ENCODE measurements at places on chromosomes 2 and 18.
A peak's percentile ranks its signal among the peaks of the same experiment; 100 is the strongest.

- DNase-seq, result no peak
Observed at GRCh38 chr2:240960309-240960970, 38.0 kb upstream of the SNED1 start.

- no peak for DNase-seq
Observed at GRCh38 chr18:24658302-24658701, 197.9 kb downstream of the HRH4 start.

DNA sequence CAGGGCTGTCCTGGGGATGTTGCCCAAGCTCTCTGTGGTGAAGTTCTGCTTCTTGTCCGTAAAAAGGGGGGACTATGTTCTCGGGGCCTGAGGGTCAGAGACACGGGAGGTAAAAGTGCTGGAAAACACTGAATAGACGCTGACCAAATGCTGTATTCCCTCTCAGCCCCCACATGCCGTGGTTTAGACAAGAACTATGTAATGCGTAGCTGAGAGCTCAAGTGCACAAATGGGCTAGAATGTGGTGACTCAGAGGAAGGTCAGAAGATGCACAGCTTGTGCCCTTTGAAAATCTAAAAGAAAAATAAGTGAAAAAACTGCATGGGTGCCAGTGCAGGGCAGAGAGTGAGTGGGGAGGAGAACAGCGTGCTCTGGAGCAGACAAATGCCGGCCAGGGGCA, 80.3 kb upstream of the MAP4K4 start:
- no peak for DNase-seq

GRCh38 chr2:100982431-100982861, 19.6 kb upstream of the RPL31 start:
- no peak for DNase-seq

GRCh38 chr18:36086186-36086585, 18.8 kb upstream of the RPRD1A start:
- DNase-seq, result no peak

DNA sequence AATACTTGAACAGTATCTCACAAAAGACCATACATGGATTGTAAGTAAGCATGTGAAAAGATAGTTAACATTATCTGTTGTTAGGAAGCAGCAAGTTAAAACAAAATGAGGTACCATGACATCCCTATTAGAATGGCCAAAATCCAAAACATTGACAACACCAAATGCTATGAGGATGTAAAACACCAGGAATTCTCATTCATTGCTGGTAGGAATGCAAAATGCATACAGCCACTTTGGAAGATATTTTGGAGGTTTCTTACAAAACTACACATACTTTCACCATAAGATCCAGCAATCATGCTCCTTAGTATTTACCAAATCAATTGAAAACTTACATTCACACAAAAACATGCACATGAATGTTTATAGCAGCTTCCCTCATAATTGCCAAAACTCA, 30.9 kb upstream of the ICOS start:
- DNase-seq, result no peak

GRCh38 chr2:106282462-106283170, 88.5 kb upstream of the UXS1 start:
- DNase-seq, result no peak

DNA sequence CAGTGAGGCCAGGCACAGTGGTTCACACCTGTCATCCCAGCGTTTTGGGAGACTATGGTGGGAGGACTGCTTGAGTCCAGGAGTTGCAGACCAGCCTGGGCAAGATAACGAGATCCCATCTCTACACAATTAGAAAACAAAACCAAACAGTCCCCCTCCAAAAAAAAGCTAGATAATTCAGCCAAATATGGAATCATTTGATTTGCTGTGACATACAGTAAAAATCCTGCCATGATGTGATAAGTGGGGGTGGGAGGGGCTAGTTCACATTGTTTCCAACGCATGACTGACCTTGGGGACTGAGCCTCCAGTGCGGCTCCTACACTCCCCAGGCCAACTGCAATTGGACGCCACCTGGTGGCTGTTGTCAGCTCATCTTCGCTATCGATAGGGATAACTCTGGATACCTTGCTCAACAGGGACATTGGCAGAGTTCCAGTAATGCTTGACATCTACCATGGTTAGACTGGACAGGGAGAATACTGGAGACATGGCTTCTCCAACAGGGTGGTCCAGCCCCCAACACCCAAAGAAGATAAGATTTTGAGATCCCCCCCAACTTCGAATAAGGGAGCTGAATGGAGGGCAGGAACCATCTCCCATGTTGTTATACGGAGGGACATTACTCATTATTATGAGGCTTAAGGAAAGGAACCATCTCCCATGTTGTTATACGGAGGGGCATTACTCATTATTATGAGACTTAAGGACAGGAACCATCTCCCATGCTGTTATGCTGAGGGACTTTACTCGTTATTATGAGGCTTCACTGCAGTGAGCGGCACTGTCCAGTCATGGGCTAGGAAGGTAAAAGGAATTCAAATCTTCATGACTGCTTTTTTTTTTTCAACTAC, 135.9 kb downstream of the TGIF1 start:
- peak; percentile 99 for DNase-seq

DNA sequence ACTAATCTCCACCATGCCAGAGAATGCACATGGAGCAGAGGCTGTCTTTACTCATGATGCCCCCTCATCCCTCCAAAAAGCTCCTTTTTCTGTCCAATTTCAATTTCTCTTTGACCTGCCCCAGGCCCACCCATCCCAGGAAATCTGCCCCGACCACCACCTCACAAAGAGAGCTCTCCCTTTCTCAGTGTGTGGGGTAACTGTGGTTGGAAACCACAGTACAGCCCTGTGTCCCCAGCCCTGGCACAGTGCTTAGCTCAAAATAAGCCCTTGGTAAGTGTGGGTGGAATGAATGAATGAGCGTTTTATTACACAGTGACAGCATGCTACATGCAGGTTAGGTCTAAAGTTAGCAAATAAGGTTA, 43.7 kb upstream of the CAB39 start:
- no peak for DNase-seq

DNA sequence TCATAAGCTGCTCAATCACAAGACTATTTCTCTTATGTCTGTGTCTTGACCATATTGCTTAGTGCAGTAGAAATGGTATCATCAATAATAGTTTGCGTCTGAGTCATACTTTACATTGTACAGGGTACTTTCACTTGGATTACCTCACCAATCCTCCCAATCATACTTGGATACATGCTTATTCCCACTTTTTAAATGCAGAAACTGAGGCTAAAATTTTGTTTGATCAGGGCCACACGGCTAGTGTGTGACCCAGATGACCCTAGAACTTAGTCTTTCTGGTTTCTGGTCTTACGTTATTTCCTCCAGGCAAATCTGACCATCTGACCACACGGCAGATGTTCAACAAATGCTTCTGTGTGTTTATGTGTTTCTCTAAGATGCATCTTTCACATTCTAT, 23.8 kb upstream of the CCL20 start:
- DNase-seq, result no peak

GRCh38 chr2:32161296-32161695, 4.4 kb upstream of the SLC30A6 start:
- DNase-seq, result no peak

DNA sequence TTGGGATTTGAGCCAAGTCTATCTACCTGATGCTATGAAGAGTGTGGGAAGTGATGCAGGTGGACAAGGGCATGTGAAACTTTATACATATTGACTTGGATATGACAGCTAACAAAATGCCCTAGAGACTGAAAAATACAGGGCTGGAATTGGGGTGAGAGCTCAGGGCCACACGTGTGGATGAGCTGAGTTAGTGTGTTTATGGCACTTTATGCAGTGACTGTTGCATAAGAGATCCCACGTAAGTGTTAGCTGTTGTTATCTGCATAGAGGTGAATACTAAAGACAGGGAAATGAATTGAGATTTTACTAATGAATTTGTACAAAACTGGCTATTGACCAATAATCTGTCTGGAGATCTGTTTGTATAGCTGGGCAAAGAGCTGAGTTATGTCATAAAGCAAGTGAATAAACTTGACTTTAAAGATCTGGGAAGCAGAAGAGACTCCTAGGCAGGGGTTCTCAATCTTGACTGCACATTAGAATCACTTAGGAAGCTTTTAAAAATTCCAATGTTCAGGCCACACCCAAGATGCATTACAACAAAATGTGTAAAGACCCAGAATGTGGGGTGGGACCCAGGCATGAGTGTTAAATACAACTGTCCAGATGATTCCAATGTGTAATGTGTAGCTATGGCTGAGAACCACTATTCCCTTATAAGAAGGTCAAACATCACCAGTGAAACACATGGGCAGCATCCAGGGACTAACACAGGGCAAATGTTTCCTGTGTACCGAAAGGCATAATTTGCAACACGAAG, 74.2 kb upstream of the STK17B start:
- no peak for DNase-seq

- DNase-seq, result no peak
Observed at GRCh38 chr2:199851883-199852282, 891 bp upstream of the FTCDNL1 start.

- no peak for DNase-seq
Observed at GRCh38 chr2:232488097-232488711, 570 bp upstream of the ECEL1 start.

GRCh38 chr2:128472789-128473174, 154.1 kb upstream of the HS6ST1 start:
- DNase-seq, result no peak

GRCh38 chr2:122251566-122251965, 496.1 kb downstream of the TSN start:
- DNase-seq, result no peak
